Hematopoietic multipotent progenitor cell treated with erythropoietin and hydrocortisone succinate and interleukin-3 and kit ligand, for 6 days (in vitro differentiated cells): ENCODE measurements at places on chromosomes 1 and 21.

GRCh38 chr1:54390655-54391054 is 15.5 kb downstream of the SSBP3 start:
- DNase-seq = no peak

DNA sequence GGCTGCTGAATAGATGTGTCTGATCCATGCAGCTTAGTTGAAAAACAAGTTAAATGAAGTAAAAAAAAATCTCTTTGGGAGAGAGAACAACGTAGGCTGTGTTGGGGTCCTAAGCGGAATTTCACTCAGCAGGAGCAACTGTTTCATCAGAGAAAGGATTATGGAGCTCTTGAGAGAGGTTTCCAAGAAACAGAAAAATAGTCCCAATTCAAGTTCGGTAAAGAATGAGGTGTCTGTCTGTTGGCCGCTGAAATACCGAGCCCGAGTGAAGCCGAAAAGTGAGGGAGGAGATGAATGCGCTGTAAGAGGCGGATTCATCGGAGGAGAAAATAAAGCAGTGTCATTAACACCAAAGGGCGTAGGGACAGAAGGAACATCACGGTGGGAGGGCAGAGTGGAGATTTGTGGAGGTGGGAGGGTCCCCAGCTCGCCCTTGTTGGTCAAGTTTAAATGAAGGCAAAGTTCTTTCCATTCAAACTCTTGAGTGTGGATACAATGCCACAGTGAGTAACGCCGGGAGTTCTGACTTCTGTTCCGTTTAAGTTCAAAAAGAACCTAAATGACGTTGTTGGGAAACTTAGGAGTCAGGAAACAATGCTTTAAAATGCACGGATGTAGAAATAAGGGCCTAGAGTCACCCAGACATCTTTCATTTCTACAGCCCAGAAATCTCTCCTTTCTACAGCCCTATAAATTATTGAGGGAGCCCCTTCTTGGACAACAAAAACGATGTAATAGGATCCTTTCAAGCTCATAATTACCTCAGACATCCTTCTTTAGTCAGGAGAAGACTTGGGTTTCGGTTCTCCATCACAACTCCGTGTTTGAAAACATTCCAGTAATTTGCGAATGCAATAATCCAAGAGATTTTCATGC is 15.6 kb upstream of the SLC45A1 start:
- DNase-seq = no peak

DNA sequence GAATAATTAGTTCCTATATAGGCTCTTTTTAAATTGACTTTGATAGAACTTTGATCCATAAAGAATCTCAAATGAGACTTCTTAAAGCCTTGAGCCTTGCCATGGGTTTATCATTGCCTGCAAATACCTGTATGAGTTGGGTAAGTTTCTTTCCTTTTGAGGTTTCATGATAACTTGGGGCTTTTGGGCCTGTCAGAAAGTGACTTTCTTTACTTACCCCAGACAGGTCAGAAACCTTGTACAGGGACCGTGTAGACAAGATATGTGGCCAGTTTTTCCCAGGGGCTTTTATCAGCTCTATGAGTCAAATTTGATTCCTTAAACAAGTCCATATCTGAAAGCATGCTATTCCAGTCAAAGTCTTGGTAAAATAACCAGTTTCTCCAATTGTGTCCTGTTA is 17.3 kb downstream of the KCTD3 start:
- no peak for DNase-seq

GRCh38 chr1:160544647-160545046 is 21.6 kb upstream of the SLAMF6 start:
- DNase-seq = peak; percentile 85

DNA sequence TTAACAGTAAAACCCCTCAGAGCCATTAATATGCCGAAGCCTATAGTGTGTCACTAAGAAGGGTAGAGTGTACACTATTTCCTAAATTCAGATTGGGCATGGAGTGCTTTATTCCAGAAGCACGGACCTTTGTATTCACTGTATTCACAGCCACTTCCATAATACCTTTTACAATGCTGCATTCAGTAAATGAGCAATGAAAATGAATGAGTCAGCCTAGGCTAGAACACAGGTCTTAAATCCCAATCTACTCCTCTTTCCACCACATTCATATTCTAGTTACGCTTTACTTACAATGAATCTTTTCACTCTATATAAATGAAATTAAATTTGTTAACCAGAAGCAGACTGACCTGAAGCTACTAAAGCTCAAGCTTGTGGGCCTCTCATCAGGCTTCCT is 13.0 kb upstream of the GORAB start:
- no peak for DNase-seq

- peak; percentile 9 for DNase-seq
Measured at GRCh38 chr1:59494145-59494833, 197.4 kb downstream of the FGGY start.

DNA sequence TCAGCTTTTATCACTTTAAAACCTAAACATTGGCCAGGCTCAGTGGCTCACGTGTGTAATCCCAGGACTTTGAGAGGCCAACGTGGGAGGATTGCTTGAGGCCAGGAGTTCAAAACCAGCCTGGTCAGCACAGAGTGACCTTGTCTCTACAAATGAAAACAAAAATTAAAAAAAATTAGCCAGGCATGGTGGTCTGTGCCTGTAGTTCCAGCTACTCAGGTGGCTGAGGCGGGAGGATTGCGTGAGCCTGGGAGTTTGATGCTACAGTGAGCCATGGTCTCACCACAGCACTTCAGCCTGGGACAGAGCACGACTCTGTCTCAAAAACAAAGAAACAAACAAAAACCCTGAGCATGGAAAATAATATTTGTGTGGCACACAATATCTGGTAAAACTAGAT is 143.5 kb upstream of the HNRNPU start:
- no peak for DNase-seq

GRCh38 chr1:29271724-29272123 is 35.4 kb downstream of the PTPRU start:
- DNase-seq = no peak

DNA sequence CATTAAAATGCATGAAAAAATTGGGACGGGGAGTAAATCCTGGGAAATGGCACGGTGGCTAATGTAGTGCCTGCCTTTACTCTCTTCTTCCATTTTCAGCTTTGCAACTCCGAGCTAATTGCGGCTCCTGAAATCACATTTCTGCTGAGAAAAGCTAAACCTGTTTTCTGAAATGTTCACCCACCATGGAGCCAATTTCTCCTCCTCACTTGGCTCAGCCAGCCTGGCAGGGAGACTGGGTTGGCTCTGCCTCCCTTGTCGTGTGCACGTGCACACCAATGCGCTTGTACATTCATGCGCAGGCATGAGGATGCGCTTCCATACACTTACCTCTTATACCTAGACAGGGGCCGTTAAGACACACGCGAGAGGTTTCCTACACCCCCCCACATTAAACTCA is 165.4 kb downstream of the PLXNA2 start:
- DNase-seq = no peak

GRCh38 chr1:16145030-16145661 is 10.7 kb downstream of the EPHA2 start:
- no peak for DNase-seq

GRCh38 chr1:145729196-145729595 is 9.9 kb downstream of the CD160 start:
- no peak for DNase-seq

DNA sequence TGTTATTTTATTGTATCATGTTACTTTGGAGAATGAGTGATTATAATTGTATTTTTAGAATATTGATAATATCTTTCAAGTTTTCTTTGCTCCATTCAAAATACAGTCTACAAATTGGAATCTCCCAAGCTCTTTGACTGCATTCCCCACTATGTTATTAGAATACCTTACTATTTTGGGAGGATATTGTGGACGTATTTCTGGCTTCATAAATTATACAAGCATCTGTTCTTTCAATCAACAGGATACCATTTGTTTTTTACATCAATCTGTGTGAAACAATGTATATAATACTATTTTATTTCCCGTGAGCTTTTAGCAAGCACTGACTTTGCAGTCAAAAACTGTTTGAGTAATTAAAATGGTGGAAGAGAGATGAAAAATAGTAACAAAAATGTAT is 226.5 kb downstream of the PTPRC start:
- no peak for DNase-seq

DNA sequence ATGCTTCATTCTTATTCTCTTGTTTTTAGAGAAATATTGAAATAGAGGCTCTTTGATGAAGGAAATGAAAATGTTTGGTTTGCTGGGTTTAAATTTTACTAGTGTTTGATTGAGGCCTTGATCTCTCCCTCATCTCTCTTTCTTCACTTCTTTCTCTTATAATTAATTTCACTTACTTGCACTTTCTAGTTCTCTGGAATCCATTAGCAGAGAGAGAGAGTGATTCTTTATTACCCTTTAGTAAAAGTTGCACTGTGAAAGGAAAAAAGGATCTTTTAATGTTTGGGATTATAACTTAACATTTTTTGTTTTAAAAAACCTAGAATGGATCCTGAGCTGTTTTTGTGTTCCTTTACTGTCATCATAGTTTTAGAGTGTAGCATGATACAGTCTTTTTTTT is 12.2 kb downstream of the RPRD2 start:
- no peak for DNase-seq

GRCh38 chr1:87121711-87122163 is 206.9 kb upstream of the LMO4 start:
- no peak for DNase-seq

DNA sequence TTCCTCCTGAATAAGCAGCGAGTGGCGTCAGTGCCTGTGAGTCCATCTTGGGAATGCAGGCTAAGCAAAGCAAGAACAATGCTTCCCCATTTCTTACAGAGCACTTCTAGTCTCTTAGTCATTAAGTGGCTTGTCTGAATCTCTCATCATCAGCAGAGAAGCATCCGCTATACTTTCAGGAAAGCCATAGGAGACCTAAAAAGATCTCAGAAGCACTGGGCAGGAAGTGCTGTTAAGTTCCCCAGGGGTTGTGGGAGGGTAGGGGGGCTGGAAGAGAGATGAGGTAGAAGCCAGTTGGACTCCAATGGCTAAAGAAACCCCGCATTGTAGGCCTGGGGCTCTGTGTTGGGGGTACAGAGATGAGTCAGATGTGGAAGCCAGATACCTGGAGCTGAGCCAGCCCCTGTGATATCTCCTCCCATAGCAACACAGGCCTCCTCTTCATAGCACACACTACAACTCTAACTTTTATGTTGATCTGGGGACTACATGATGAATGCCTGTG is 44.9 kb downstream of the SYT6 start:
- peak; percentile 49 for DNase-seq

DNA sequence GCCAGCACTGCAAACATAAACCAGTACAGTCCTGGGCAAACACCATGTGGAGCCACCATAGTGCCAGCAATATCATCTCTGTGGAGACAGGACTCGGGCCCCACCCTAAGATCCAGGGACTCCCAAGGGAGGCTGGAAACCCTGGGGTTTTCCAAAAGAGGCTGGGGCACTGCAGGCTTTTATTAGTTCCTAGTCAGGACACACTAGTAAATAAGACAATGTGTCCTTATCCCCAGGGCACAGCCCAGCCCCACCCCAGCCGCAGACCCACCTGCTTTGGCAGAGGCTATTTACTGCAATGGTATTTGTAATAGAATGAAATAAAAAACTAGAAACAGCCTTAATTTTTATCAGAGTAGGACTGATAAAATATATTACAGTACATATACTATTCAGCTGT is 486 bp upstream of the GJB3 start:
- no peak for DNase-seq

- DNase-seq = no peak
Measured at GRCh38 chr1:92817137-92817697, 14.6 kb upstream of the RPL5 start.

GRCh38 chr1:176051902-176052518 is 155.1 kb downstream of the COP1 start:
- no peak for DNase-seq

- no peak for DNase-seq
Measured at GRCh38 chr21:26939601-26940111, 27.2 kb downstream of the ADAMTS5 start.

DNA sequence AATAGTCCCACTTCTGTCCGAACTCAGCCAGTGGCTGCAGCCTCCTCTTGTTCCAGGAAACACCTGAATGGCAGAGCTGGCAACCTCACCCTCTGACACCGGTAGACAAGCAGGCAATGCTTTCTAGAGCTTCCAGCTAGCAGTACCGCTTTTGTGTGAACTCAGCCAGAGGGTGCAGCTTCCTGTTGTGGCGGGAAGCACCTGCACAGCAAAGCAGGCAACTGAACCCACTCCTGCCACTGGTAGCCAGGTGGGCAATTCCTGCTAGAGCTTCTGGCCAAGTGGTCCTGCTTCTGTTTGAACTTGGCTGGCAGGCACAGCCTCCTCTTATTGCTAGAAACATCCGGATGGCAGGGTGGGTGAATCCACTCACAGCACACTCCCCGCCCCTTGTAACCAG is 40.1 kb upstream of the TMPRSS15 start:
- DNase-seq = peak; percentile 4

- no peak for DNase-seq
Measured at GRCh38 chr1:76679534-76680152, 187.6 kb upstream of the ST6GALNAC5 start.

GRCh38 chr21:19245188-19245580 is 841.6 kb upstream of the TMPRSS15 start:
- no peak for DNase-seq

DNA sequence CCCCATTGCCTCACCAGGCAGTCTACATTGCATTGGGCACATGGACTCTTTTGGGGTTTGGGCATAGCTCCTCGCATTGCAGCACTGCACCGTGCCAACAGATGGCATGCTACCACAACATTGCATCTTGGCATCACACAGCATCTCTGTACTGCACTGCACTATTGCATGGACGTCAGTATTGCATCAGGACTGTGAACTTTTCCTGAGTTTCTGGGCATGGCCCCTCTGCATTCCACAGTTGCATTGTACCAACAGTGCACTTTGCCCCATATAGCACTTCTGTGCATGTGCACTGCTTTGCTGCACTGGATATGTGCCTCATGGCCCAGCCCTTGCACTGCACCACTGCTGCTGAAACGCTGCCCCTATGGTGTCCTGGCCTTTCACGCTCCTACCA is 9.6 kb downstream of the PTPRU start:
- peak; percentile 48 for DNase-seq

GRCh38 chr21:39124681-39125251 is 58.5 kb downstream of the PSMG1 start:
- DNase-seq = peak; percentile 27

- no peak for DNase-seq
Measured at GRCh38 chr21:41634211-41634694, 126.3 kb upstream of the TMPRSS2 start.

GRCh38 chr1:100348549-100349144 is 3.7 kb upstream of the CDC14A start:
- DNase-seq = peak; percentile 41

DNA sequence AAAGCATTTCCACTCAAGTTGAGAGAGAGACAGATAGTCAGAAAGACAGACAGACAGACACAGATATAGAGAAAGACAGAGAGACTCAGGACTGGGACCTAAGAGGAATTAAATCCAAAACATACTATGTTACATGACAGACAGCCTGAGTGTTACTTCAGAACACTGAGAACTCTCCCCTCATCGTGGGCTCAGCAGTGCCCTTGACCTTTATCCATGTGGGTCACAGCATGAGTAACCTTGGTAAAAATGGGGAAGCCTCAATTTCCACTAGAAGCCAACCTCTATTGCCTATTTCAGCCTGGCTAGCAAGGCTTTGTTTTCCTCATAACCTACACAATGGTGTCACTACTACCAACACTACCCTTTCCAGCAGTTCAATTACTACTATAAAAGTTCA is 81.9 kb upstream of the TRABD2B start:
- DNase-seq = no peak

- no peak for DNase-seq
Measured at GRCh38 chr1:162319493-162320175, 57.0 kb downstream of the SPATA46 start.

GRCh38 chr1:192555399-192555798 is 20.2 kb upstream of the RGS1 start:
- DNase-seq = no peak

- DNase-seq = no peak
Measured at GRCh38 chr1:198948895-198949659, 310.2 kb downstream of the PTPRC start.

GRCh38 chr1:112501810-112502641 is 6.7 kb upstream of the WNT2B start:
- peak; percentile 65 for DNase-seq
